ENCODE measurements at places on chromosomes 2 and 18.

DNA sequence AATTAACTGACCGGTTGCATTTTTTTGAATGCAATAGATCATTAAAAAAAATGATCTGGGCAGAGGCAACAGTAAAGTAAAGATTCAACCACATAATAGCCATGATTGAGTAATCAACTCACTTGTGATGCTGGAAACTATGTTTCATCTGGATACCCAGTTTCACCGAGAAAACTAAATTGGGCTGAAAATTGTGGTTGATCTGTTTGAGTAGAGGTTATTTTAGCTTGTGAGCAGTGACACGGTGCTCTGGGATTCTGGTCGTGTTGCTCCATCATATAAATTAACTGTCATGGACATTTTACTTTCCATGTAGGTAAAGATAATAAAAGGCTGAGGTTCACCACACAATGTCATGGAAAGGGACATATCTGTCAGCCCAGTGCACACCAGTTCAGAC is 58.7 kb downstream of the CD226 start:
- no peak for DNase-seq

GRCh38 chr2:132623096-132623839 is 46.7 kb downstream of the LYPD1 start:
- DNase-seq = no peak

- DNase-seq = no peak
These were observed 286.2 kb upstream of the EPC2 start for GRCh38 chr2:148358375-148358774.

DNA sequence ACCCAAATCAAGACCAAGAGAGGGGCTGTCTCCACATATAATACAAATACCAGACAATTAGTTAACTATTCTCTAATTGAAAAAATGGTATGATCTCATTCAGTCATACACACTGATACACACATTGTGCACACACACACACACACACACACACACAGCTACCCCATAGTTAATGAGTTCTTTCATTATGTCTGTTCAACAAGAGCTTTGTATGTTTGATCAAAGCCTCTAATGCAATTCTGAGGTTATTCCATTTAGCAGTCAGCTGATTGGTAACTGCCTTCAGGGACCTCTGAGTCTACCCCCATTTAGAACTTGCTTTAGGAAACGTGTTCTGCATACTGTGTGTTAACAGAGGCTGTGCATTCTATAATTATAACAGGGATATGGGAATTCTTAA is 741.4 kb upstream of the LRRTM4 start:
- DNase-seq = no peak

GRCh38 chr2:38230756-38231155 is 146.3 kb downstream of the ATL2 start:
- DNase-seq = no peak

- DNase-seq = no peak
These were observed 45.2 kb downstream of the PCBP1 start for GRCh38 chr2:70132244-70133126.

DNA sequence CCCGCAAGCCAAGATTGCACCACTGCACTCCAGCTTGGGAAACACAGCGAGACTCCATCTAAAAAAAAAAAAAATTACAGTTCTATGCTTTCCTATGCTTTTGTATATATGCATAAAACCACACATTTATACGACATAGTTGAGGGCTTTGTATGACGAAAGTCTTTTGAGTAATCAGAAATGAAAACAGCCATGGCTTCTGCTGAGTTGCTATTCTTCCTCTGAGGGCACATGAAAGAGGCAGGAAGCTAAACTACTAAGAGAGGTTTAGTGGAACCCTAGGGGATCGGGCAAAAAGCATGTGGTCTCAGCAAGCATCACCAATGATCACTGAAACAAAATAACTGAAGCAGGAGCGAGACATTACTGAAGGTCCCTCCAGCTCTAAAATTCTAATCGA is 99.6 kb downstream of the ZAP70 start:
- DNase-seq = no peak

GRCh38 chr18:39449566-39449965 is 1884.0 kb upstream of the CELF4 start:
- DNase-seq = no peak

- DNase-seq = no peak
These were observed 96.9 kb downstream of the LOXHD1 start for GRCh38 chr18:46559946-46560670.

DNA sequence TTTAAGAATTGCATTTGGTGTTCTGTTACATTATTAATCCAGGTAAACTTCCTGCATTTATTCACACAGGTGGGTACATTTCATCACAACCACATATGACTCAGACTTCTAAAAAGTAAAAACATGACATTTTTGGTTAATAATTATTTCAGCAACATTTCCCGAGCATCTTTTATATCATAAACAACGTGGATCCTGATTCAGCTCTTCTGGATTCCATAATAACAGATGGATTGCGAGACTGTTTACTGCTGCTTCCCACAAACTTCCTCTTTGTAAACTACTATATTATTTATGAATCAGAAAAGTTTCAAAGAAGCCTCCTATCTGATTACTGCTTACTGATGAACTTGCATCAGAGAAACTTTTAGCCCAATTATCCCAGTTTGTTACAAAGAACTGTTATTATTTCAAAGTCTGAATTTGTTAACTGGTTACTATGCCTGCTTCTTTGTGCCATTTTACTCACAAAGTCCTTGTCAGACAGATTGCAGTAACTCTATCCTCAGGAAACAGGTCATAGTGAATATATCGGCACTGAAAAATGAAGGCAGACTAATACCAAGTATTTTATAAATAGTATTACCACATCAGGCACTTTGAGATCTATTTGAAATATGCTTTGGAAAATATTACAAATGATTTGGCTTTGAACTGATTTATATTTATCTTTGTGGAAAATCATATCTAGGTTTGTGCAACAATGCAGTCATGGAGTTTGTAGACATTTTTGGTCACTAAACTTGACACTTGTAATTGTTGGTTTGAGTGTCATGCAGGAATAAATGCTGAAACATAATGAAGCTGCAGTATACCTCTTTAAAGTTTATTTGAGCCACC is 511.6 kb downstream of the PLCL1 start:
- DNase-seq = no peak

DNA sequence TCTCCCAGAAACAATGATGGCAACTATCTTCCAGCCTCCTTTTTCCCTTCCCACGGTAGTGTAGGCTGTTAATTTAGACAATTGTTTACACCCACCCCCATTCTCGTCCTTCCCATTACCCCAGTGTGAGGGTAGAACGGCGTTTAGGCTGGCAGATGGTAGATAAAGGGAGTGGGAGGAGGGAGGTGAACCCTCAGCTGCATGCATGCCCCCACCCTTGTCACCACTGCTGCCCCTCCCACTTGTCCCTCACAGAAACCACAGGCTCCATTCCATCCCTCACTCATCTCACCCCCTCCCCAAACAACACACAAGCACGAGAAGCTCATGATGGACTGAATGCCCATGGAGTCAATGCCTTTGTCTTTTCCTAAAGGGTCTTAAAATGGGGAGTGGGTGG is 107.9 kb upstream of the PARD3B start:
- DNase-seq = no peak

GRCh38 chr2:109396202-109397180 is 217.3 kb downstream of the SEPTIN10 start:
- DNase-seq = no peak

- DNase-seq = peak; percentile 66
These were observed 405 bp downstream of the PPP3R1 start for GRCh38 chr2:68251855-68252399.

DNA sequence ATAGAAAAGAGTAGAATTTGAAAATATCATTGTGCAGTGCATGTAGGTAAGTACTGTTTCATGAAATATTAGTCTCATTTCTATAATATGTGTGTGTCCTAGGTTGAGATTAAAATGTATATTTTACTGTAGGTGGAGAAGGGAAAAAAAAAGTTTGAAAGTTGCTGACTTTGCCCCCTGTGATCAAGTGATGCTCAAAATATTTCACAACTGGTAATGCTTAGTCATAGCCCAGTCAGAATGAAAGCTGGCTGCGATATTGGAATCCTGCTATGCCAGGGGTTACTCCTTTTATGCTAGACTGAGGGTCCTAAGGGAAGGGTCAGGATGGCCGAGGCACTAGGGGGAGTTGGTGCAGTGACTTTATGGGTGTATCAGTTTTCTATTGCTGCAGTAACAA is 19.5 kb upstream of the CFAP36 start:
- no peak for DNase-seq

DNA sequence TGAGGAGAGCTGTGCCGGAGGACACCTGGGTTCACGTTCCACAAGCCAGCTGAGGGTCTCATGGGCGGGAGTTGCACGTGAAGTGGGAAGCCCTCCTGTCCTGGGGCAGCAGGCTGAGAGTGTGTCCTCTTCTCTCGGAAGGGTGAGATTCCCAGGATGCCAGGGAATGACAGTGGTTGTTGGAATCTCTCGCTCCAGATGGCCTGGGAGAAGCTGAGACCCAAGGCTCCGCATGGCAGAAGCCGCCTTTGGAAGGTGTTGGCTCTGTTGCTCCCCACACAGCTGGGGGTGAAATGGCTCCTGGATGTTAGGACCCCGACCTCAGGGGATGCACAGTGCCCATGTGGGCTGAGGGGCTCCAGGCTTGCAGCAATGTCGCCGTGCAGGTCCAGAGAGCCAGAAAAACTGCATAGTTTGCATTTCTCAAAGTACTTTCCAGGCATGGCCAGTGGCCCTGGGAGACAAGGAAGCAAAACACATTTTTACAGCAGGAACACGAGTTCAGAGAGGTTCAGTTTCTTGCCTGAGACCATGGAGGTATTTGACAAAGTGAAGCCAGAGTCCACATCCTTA is 153.4 kb downstream of the TMEM18 start:
- DNase-seq = no peak

DNA sequence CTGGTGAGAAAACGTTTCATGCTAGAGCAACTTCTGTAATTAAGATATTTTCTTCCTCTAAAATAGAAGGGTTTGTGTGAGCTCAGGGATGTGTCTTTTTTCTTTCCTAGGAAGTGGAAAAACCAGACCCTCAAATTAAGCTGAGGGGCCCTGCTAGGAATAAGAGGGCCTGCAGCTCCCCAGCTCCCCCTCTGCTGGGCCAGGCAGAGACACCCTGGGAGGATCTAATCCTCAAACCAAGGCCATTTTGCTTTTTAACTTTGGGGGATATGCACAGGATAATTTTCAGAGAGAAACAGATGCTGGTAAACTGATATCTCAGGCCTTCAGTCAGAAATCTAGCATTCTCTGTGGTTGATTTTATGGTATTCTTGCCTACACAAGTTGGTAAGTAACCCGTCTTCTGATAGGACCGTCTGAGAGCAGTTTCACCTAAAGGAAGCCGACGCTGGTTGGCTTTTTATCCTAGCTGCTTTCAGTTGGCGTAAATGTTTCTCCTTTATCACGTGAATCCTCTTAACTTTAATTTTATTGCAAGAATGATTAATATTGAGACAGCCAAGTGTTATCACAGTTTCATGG is 34.8 kb downstream of the SNTG2 start:
- DNase-seq = no peak

GRCh38 chr2:172102391-172103359 is at the start of gene DLX2:
DLX2 (minus strand) TSS chr2:172102900; CDS start chr2:172102538, 362 bp downstream.
- DNase-seq = peak; percentile 84

DNA sequence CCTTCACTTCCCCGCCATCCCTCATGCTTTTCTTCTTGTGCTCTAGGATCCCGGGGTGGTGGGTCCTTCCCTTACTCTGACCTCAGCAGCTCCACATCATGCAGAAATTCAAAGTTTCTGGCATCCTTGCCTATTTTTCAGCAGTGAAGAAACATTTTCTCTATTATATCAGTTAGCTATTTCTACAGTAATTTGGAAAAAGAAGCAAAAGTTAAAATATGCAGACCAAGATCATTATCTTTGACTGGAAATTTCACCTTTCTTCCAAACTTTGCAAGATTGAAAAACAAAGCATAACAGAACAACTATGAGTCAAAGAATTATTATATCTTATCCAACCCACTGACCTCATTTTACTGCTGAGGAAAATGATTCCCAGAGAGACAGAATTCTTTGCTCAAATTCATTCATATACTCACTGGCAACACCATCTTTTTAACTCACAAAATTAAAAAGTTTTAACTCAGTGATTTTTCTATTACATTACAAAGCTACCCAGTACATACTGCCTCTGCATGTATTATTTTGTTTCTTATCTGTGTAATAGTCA is 40.5 kb downstream of the ANTXR1 start:
- no peak for DNase-seq

DNA sequence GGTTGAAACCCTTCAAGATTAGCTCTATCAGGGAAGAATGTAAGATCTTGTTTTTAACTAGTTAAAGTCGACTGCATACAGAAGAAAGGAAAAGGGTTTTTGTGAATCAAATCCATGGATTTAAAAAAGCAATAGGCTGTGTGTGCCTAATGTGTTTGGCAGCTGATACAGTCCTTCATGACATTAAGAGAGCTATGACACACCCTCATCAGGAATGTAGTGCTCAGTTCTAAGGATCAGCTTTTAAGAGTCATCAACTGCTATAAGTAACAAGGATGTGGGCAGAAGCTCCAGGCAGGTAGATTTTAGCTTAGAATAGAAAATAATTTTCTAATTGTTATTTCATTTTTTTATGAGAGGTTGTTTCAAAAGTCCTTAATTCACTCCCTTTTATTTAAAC is 52.9 kb downstream of the PPP1R1C start:
- DNase-seq = no peak

GRCh38 chr2:64287202-64287740 is 143.1 kb upstream of the PELI1 start:
- DNase-seq = no peak

DNA sequence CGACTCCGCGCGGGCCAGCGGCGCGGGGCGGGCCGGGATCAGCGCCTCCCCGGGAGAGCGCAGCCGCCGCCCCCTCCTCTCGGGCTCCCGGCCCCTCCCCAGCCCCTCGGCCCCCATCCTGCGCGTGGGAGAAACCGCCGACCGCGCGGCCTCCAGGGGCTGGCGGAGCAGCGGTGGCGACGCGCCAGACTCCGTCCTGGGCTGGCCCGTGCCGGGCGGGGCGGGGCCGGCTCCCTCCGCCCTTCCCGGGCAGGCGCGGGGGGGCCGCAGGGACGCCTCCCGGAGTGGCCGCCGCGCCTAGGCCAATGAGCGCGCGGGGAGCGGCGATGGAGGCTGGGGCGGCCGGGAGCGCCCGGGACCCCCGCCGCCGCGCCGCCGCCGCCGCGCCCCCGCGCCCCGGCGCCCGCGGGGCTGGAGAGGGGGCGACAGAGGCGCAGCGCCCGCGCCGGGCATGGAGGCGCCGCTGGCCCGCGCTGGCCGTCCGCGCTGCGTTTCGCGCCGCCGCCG is 49.1 kb downstream of the KCNIP3 start:
- DNase-seq = peak; percentile 91

DNA sequence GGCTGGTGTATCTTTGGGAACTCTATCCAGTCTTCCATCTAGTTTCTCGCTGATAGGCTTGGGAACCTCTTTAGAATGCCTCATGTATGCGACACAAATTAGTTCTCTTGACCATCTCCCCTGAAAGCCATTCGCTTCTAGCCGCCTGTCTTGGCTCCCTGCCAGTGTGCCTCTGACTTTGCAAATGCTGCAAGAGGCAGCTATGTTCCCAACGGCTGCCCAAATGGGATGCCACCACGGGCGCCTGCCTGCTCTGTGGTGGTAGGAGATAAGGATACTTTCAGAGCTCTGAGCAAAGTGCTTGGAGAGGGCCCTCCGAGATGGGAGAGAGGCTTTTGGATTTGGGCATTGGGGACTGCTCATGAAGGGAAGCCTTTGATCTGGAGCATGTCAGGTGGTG is 77.7 kb upstream of the IGFBP5 start:
- peak; percentile 76 for DNase-seq

- no peak for DNase-seq
These were observed 390.9 kb upstream of the VWC2L start for GRCh38 chr2:214019973-214020345.
